ENCODE measurements at places on chromosomes 7 and 10. TPM values are rescaled to one million over a fixed set of nuclear protein-coding genes. Genes with fewer than 3 reads are reported as not detected.

GOLGA7B gene
- total RNA-seq: 3.5 TPM

DNA sequence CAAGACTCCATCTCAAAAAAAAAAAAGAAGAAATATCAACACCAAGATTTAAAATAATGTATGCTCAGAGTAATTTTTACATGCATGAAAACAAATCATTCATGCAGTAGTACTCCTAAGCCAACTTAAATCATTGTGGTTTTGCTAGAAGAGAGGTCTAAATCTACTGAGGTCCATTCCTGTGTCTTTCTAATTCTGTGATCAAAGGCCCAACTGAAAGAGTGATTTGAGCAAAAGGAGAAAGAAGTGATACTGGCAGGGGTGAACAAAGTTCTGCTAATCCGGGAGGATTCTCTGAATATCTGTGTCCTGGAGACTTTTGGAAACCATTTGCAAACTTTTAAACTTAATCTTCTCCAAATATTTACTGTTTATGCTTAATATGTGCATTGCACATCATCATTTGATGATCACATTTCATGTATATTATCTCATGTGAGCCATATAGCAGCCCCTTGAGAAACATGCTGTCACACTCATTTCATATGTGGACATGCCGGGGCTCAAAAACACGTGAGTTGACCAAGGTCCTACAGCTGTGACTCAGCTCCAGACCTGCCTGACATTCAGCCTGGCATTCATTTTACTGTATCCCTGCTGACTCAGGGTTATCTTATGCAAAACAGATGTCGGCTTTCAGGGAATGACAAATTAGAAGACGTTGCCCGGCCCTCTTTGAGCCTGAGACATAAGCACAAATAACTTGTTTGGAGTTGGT lies 76.4 kb downstream of the FAM107B start:
- peak; percentile 65 for DNase-seq

GRCh38 chr10:26879744-26880143 lies 19.0 kb upstream of the ABI1 start:
- DNase-seq: no peak

DNA sequence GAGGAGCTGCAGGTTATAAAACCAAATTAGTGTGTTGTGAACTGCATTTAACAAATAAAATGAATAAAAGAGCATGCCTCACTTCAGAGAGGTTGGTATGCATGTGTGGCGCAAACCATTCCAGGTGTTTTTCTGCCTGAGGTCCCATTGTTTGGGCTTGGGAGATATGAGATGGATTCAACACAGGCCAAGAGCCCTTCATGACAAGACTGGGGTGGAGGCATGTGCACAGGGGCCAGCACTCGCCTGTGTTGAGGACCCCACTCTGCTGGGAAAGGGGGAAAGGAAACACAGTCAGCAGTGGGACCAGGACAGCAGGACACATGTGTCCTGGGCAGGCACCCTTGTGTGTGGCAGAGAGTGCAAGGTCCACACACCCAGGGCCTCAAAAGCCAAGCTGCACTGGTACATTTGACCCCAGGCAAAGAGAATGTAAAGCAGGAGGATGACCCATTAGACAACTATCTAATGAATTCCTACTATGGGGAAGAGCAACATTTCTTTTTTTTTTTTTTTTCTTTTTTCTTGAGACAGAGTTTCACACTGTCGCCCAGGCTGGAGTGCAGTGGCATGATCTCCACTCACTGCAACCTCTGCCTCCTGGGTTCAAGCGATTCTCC lies 9.2 kb upstream of the SLC18A3 start:
- DNase-seq: no peak

DNA sequence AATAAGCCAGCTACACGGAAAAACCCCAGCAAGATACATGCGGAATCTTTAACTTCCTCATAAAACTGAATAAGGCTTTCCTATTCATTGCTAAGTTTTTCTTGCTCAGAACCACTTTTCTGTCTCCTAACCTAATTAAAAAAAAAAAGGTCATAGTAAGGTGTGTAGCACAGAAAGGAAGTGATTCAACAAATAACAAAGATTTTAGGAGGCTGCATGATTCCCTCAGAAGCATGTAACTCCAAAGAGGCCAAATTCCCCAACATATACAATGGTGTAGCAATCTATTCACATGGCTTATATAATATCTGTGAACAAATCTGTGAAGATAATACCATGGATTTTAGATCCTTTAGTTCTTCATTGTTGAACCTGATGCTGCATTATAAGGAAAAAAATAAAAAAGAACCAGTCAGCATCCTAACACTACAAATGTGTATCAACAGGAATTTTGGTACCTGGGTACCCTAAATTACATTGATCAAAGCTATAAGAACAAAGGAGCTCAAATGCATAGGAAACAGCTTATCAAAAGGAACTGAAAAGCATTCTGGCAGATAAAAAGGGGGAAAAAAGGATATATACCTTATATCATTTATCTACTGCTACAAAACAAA lies 63.8 kb downstream of the IMMP2L start:
- no peak for DNase-seq

AKR1C1 gene
- total RNA-seq: 2.5 TPM

- DNase-seq: no peak
Observed at GRCh38 chr10:102629661-102630614, 14.3 kb upstream of the TRIM8 start.

DNA sequence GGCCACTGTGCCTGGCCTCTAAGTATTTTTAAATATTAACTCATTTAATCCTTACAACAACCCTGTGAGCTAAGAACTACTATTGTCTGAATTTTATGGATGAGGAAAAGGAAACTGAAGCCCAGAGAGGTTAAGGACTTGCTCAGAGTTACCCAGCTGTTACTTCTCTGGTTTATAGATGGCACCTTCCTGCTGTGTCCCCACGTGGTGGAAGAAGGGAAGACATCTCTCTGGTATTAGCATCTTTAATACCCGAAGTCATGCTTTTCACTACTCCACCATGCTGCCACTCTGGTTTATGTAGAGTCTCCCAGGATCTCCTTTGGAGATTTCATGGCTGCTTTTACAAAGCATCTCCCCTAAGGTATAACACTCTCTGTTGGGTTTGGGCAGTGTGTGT lies 105.5 kb upstream of the MKLN1 start:
- no peak for DNase-seq

GRCh38 chr7:35993676-35994606 lies 159.1 kb upstream of the EEPD1 start:
- DNase-seq: peak; percentile 65

DNA sequence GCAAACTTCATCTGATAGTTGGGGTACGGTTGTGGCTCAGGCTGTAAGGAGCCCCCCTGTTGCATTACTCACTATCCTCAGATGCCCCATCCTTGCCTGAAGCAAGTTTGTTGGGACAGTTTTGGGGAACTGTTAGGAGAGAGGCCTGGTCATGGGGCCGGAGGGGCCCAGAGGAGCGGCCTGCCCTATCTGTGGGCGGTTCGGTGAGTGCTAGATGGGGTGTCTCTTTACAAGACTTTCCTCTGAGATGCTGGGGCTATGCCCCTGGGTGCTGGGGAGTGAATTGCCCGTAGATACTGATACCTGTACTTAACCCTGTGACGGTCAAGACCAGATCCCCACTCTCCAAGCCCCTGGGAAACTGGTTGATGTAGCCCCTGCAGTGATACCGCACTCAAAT lies 12.4 kb downstream of the CUX1 start:
- no peak for DNase-seq

PPP1R3A gene
- 14.4 TPM for total RNA-seq

RARRES2 gene
- 78.2 TPM for total RNA-seq

DNA sequence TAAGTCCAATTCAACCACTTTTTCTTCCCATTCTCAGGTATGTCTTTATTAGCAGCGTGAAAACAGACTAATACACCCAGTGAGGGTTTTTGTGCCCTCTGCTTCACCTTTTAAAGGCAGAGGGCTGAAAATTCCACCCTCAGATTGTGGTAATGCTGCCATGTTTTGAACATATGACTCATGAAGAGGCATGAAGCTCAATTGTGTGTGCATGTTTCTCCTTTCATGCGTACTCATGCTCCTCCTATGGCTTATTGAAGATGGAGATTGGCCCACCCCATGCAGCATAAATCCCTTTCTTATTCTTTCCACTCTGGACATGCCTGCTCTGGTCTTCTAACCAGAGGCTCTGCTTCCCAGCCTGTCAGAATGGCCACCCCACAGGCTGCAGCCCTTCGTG lies 168.0 kb upstream of the PRKCQ start:
- DNase-seq: no peak

ANXA8L1 gene
- total RNA-seq: 51.0 TPM

INSYN2A gene
- total RNA-seq: 0.30 TPM

- DNase-seq: peak; percentile 19
Observed at GRCh38 chr7:129366-130221, 62.8 kb upstream of the FAM20C start.

DNA sequence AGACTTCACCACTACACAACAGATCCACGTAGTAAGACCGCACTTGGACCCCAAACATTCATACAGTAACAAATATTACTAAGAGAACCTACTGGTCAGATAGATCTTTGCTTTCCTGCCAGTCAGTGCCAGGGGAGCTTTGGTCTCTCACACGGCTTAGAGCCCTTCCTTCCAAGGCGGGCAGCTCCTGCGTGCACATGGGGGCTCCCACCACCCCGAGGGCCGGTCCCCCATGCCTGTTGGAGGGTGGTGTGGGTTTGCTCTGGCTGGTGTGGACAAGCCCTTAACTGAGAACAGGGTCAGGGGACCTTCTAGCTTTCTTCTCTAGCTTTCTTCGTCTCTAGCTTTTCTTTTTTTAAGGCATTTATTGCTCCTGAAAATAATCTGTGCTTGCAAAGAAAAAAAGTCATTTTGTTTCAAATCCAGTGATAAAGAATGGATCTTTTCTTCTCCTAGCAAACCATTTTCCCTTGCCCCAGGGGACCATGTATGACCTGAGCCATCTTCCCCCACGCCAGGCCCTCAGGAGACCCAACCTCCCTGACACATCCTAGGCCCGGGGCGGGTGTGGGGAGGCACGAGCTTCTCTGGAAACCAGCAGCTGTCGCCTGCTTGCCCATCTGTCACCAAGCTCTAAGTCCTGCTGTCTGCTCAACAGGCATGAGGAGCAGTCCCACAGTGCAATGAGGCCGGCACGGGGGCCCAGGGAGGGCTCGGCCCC lies 591.1 kb downstream of the PTPRN2 start:
- no peak for DNase-seq

GRCh38 chr7:148419856-148420832 lies 170.4 kb upstream of the C7orf33 start:
- DNase-seq: no peak

DNA sequence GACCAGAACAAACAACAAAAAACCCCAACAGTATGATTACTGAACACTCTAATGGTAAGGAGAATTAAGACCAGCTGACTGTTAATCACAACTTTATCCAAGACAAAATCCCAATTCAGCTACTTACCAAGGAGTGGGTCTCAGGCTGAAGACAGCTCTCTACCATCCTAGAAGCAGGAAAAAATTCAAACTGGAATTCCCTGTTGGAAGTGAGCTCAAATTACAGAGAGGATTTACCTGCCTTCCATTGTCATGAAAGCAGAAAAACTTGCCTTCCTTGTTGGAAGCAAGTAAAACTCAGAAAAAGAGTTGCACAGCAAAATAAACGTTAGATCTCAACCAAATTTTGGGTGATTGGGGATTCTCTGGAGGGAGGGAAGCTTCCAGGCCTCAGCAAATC lies 20.9 kb downstream of the SPAM1 start:
- no peak for DNase-seq

NANOS1 gene
- total RNA-seq: 3.0 TPM

DNA sequence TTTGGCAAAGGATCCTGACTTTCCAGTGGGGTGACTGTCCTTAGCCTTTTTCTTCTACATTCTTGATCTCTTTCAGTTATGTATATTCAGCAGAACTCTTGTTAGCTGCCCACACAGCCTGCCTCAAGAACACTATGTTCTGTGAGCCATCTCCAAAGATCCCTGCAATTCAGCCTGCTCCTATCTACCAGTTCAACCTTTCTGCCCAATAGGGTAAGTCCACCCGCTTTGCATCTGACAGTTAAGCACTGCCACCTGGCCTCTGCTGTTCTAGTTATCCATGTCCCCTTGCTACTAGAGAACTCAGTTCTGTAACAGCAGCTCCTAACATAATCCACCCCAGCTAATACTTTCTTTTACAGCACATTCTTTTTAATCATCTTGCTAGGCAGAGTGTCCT lies 13.5 kb downstream of the OR9A2 start:
- no peak for DNase-seq

- no peak for DNase-seq
Observed at GRCh38 chr10:120422457-120422856, 34.6 kb upstream of the PLPP4 start.

- no peak for DNase-seq
Observed at GRCh38 chr7:75739796-75740672, 1.3 kb upstream of the HIP1 start.

DNA sequence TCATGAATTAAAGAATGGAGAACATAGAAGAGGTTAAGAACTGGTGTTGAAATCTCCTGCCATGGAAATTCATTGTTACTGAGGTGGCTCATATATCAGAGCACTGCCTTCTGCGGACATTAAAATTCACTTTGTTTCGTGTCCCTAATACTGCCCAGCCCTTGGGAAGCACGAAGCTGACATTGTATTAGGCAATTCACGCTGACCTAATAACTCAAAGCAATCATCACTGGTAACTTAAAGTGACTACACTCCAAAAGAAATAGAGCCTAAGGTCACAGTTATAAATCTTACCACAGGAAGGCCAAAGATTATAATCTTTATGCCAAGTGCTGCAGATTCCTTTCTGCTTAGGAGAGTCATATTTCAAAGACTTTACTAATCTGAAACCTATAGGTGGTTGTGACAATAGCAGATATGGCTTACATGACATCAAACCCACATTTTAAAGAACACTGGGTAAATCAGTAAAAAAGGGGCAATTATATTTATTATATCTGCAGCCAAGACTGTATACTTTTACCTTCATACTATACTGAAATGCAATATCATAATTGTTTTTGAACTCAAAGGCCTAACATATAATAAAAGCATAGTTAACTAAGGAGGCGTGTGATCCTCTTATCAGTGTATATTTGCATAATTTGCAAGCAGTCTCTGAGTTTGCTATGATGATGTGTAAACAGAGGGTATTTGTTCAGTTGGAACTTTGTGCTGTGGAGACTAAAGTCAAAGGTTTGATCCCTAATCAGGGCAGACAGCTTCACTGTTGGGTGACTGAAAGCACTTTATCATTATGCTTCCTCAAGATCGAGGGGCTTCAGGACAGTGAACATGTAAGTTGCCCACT lies 51.9 kb upstream of the CAPZA2 start:
- DNase-seq: no peak

DNA sequence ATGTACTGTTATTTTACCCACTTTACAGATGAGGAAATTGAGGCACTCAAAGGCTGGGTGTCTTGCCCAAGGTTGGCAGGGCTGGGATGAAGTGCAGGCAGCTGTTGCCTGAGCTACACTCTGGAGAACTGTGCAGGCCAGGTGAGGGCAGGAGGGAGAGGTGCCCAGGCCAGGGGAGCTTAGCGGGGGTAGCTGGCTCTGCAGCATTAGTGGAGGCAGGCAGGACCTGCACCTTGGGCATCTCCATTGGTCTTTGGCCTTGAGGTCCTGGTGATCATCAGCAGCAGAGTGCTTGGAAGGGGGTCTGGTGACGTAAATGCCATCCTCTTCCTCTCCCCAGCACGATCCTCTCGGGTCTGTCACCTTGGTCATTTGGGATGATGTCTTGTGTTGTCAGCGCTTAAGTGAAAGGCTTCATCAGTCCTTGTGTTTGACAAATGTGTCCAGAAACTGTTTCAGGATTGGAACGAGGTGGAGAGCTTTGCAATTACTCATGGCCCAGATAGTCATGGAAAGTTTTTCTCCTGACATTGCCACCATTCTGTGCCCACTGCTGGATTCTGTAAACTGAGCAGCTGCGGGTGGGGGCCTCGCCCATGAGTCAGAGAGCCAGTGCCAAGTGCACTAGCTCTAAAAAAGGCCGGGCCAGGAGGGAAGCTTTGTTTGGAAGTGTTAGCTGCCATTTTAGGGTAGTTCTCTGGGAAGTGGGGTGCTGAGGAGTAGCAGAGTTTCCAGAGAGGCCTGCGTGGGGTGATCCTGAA lies 47.6 kb downstream of the TSPAN15 start:
- no peak for DNase-seq

Data from skin of body (tissue), 3 donors.